ENCODE measurements at places on chromosomes 1 and 21.

GRCh38 chr1:168081373-168082007 is 55.2 kb downstream of the GPR161 start:
- DNase-seq = no peak

GRCh38 chr1:17826165-17826488 is 71.0 kb downstream of the ACTL8 start:
- DNase-seq = no peak

DNA sequence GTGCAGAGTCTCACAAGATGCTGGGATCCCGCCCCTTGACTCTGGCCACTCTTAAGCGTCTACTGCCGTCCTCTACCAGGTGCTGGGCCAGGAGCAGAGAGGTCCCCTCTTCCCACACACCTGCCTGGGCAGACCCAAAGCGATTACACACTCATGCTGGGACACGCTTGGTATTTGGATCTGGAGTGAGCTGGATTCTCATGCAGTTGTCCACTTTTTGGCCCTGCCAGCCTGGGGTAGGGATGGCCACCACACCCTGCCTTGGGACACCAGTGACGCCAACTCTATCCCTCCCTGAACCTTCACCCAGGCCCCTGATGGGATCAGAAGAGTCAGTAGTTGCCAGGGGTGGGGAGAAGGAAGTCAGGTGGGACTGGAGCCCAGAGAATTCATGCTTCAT is 28.6 kb downstream of the ITPKB start:
- no peak for DNase-seq

GRCh38 chr1:46174448-46175231 is at the start of gene TSPAN1:
Gene TSPAN1 (plus strand): TSS chr1:46175087. CDS start chr1:46181108, 6,021 bp downstream.
- no peak for DNase-seq

DNA sequence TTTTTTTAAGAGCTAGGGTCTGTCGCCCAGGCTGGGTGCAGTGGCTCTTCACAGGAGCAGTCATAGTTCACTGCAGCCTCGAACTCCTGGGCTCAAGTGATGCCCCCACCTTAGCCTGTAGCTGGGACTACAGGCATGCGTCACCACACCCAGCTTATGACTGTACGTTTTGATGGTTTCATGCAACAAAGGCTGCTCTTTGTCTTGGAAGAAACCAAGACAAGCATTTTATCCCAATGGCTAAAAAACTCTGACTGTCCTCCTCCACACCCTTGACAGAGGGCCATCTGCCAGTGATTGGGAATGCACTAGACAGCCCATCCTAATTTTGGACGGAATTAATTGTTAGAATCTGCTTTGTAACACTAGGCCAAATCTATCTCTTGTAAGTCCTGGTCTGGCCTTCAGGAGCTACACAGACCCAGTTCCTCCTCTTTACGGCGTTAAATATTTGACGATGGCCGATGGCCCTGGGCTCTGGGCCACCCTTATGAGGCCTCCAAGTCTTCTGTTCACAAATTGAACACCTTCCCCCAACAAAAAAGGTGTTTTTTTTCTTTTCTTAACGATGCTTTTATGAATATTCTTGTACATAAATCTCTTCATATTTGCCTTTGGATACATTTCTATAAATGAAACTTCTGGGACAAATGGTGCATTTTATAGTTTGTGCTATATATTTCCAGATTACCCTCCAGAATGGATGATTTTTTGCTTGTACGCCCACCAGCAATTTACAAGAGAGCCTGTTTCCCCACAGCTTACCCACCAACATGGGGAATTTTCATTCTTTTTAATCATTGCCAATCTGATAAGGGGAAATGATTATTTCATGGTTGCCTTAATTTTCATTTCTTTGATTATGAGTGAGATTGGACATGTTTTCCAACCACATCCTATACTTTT is 104.8 kb upstream of the SLC25A33 start:
- DNase-seq = no peak

- no peak for DNase-seq
Measured at GRCh38 chr1:24803220-24803619, 58.0 kb downstream of the CLIC4 start.
